ENCODE measurements at places on chromosomes 7 and 10. TPM values are rescaled to one million over a fixed set of nuclear protein-coding genes. Genes with fewer than 3 reads are reported as not detected.

The MUC12 gene
- not detected for total RNA-seq

DNA sequence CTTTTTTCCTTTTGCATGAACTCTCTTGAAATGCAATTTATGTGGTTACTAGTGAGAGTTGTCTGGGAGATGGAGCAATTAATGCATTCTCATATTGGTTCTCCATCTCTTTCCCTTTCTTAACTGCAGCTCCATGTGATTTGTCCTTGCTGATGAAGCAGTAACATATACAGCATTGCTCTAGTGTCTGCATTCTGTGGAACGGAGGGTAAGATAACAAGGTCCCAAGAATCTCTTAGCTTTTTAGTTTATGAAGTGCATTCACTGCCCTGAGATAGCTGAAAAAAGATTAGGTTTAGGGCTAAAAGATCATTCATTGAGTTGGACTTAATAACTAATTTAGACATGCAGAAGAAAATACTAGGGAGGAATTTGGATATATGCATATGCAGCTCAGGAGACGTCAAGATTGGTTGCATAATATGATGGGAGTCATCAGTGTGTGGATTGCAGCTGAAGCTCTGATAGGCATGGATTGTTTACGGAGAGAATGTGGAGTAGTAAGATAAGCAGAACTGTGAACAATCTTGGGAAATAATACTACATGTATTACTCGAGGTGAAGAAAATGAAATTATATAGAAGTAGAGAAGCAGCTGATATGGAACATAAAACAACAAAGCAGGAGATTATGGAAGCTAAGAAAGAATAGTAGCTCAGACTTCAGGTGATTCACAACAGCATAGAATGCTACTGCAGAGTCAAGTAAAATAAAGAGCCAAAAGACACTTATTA lies 404.7 kb downstream of the ARL4A start:
- no peak for DNase-seq

GRCh38 chr10:95456516-95456915 lies 104.7 kb downstream of the SORBS1 start:
- no peak for DNase-seq

DNA sequence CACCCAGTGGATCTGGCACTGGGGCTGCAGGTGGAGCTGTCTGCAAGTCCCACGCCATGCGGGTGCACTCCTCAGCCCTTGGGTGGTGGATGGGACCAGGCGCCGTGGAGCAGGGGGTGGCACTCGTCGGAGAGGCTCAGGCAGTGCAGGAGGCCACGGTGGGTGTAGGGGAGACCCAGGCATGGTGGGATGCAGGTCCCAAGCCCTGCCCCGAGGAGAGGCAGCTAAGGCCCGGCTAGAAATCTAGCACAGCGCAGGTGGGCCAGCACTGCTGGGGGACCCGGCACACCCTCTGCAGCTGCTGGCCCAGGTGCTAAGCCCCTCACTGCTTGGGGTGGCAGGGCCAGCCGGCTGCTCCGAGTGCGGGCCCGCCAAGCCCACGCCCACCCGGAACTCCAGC lies 25.7 kb downstream of the HTR7 start:
- DNase-seq: no peak

- no peak for DNase-seq
Observed at GRCh38 chr10:36888925-36889573, 236.3 kb upstream of the ANKRD30A start.

GRCh38 chr10:79361726-79362397 lies 14.6 kb downstream of the PPIF start:
- DNase-seq: no peak

DNA sequence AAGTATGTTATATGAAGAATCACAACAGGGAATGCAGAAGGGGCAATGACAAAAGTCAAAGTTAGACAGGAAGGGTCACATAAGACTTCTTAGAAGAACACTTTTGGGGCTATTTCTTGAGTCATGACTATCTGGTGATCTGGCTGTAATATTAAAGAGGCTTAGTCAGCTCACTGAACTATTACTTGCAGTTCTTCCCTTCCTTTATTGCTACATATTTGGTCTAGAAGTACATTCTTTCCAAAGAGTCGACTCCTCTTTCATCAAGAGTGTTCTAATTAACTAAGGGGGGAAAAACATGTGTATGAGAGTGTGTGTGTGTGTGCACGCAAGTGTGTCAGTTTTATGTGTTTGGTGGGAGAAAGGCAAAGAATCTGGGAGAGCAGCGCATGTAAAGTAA lies 247.3 kb upstream of the LRRTM3 start:
- no peak for DNase-seq

- peak; percentile 68 for DNase-seq
Observed at GRCh38 chr7:93715234-93715633, 140.7 kb upstream of the CALCR start.

DNA sequence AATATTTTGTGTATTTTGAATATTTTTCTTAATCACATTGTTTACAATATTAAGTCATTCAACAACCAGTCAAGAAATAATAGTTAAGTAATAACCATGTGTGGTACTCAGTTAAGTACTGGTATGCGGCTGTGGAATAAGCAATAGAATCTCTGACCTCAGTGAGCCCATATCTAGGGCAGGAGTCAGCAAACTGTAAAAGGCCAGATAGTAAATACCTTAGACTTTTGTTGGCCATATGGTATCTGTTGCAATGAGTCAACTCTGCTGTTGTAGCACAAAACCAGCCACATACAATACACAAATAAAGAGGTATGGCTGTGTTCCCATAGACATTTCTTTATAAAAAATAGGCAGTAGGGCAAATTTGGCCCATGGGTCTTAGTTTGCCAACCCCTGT lies 311.6 kb upstream of the SEMA3A start:
- no peak for DNase-seq

Measured in upper lobe of right lung (tissue), 1 donor.